Immature natural killer cell (primary cell): ENCODE measurements at places on chromosomes 1 and 21. TPM values are rescaled to one million over a fixed set of nuclear protein-coding genes. Genes with fewer than 3 reads are reported as not detected.

DNA sequence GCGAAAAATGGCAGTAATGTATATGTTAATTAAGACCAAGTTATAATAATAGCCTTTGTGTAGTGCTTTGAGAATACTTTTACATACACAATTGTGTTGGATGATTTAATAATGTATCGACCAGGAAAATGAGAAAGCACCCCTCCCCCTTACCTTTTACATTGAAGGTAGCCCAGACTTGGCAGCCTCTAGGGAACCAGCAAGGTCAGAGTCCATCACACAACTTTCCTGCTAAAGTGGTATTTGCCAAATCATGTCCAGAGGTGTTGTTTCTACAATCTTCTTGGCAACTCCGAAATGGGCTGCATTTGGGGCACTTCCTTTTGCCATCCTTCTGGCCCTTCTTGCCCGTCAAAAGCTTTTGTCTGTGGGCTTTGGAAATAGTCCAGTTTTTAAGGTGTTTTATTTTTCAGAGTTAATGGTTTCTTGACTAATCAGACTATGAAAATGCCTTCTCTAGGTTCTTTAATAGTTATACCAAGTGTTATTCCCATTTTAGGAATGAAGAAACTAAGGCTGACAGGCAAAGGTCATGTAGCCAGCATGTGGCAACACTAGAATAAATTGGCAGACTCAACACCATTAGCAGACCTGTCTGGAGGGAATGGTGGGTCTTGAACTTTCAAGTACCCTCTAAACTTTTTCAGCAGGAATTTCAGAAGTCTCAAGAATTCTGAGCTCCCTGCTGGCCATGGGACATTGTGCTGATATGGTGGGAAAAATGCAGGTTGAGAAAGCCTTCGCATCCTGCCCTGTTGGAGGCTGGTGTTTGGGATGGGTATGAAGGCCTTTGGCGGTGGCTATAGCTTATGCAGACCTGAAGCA, 6.8 kb downstream of the ATP1A1 start:
- no peak for DNase-seq
- no peaks in the 10 kb centered on the region for H3K27me3 ChIP-seq
- H3K36me3 ChIP-seq, result peaks cover 4% of the 10 kb centered on the region
- H3K27ac ChIP-seq, result no peak overlapping the region
- peaks cover 57% of the 10 kb centered on the region for H3K4me1 ChIP-seq

GRCh38 chr21:45332415-45332814, 44.7 kb upstream of the POFUT2 start:
- H3K27me3 ChIP-seq, result peaks cover 2% of the 10 kb centered on the region
- H3K4me3 ChIP-seq, result no peak overlapping the region
- H3K27ac ChIP-seq, result peak overlapping the region; percentile 2
- H3K4me1 ChIP-seq, result no peaks in the 10 kb centered on the region
- no peak for DNase-seq

DNA sequence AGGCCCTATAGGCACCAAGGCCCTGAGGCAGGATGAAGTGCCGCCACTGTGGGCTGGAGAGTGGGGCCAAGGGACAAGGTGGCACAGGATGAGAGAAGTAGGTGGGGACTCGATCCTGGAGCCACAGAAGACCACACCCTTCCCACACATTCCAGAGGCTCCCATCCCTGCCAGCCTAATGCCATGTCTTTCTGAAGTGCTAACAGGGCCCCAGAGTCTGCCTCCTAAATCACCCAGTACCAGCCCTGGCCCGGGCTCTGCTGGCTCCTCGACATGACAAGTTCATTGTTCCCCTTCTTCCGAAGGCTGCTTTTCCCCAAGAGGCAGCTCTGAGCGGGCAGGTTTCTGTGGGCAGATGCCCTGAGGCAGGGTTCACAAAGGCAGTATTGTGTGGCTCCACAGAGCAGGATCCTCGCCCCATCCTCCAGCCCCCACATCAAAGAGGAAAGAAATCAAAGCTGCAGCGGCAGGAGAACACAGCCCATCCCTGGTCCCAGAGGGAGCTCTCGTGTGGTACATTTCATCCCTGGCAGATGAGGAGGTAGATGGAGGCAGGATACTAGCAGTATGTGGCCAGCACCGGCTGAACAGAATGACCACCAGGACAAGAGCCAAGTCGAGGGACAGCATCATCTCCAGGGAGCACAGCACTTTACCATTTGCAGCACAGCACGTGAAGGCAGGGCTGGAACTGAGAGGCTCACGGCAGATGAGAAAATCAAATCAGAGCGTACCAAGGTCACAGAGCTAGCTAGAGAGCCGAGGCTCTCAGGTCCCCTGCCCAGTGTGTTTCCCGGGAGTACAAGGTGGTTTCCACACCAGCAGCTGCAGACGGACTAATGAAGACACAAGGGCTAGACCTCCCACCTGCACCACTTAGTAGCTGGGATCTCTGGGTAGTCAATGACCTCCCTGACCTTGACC, 64.8 kb downstream of the SYF2 start:
- no peaks in the 10 kb centered on the region for H3K36me3 ChIP-seq
- no peak overlapping the region for H3K27ac ChIP-seq
- no peaks in the 10 kb centered on the region for H3K4me1 ChIP-seq
- no peak overlapping the region for H3K4me3 ChIP-seq

GRCh38 chr1:183583466-183583865, 6.8 kb downstream of the NCF2 start:
- H3K36me3 ChIP-seq, result no peaks in the 10 kb centered on the region
- peaks cover 10% of the 10 kb centered on the region for H3K4me1 ChIP-seq
- H3K27me3 ChIP-seq, result peaks cover 2% of the 10 kb centered on the region
- no peak for DNase-seq
- H3K27ac ChIP-seq, result no peak overlapping the region

DNA sequence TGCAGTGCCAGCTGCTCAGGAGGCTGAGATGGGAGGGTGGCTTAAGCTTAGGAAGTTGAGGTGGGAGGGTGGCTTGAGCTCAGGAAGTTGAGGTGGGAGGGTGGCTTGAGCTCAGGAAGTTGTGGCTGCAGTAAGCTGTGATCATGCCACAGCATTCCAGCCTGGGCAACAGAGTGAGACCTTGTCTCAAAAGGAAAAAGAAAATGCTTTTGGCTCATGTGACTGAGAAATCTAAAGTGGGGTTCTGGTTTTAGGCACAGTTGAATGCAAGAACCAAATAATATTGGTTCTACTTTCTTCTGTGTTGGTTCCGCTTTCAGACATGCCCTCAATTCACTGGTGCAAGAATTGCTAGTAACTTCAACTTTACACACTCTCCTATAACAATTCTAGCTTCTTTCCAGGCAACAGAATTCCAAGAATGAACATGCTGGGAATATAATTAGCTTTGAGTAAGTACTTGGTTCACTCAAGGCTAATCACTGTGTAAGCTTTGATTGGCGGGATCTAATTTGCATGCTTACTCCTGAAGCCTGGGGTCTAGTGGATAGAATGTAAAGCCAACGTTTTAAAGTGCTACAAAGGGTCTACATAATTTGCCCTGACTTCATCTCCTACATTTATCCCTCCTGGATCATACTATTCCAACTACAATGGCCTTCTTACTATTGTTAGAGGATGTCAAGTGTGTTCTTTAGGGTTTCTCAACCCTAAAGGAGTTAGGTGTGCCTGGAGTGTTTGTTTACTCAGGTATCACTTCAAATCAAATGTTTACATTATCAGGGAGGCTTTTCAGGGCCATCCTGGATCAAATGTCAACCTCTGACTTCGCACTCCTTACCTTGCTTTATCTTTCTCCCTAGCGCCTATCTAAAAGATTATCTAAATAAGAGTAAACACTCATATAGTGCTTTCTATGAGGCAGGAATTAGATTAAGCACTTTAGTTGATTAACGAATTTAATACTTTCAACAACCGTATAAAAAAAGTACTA, 115.1 kb downstream of the SLC16A1 start:
- peak overlapping the region; percentile 40 for H3K4me3 ChIP-seq
- H3K36me3 ChIP-seq, result no peaks in the 10 kb centered on the region
- H3K27me3 ChIP-seq, result peaks cover 5% of the 10 kb centered on the region
- peak; percentile 9 for DNase-seq
- peaks cover 21% of the 10 kb centered on the region for H3K4me1 ChIP-seq
- no peak overlapping the region for H3K27ac ChIP-seq

DNA sequence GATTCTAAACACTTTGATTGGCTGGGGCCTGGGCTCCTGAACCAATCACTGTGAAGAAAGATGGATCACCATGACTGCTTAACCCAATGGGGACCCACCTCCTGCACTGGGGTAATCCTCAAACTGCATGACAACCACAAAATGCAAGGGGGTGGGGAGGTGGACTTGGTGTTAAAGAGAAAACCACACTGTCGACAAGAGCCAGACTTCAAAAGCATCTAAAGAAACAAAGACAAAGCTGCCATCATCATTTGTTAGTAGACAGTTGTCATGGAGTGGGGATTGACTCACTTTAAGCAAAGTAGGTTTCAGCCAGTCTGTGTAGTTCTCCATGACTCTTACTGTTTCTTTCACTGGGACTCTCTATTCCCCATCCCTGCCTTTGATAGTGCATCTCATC, 433.8 kb downstream of the PLPP3 start:
- no peaks in the 10 kb centered on the region for H3K36me3 ChIP-seq
- H3K27me3 ChIP-seq, result no peaks in the 10 kb centered on the region
- DNase-seq, result no peak
- H3K27ac ChIP-seq, result no peak overlapping the region

DNA sequence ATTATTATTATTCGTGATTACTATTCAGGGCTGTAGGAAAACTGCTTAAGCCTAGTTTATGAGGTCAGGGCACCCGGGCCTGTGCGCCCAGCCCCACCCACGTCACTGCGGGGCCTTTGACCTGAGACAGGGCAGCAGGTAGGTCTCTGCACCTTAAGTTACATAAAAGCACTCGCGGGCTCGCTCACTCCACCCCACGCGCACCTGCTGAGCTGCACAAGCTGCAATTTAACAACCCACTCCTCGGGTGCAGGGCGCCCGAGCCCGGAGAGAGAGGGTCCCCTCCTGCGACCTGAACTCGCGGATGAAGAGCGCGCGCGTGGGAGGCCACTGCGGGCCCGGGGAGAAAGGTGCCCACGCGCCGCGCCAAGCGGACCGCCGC, 477 bp downstream of the ICMT start:
- no peak for DNase-seq
- H3K36me3 ChIP-seq, result peaks cover 4% of the 10 kb centered on the region
- peak overlapping the region; percentile 88 for H3K4me3 ChIP-seq

- no peak overlapping the region for H3K27ac ChIP-seq
- no peak for DNase-seq
- no peaks in the 10 kb centered on the region for H3K36me3 ChIP-seq
- H3K27me3 ChIP-seq, result peaks cover 2% of the 10 kb centered on the region
- H3K4me3 ChIP-seq, result no peak overlapping the region
- no peaks in the 10 kb centered on the region for H3K4me1 ChIP-seq
Measured at GRCh38 chr1:233448109-233448689, 120.7 kb downstream of the MAP3K21 start.

DNA sequence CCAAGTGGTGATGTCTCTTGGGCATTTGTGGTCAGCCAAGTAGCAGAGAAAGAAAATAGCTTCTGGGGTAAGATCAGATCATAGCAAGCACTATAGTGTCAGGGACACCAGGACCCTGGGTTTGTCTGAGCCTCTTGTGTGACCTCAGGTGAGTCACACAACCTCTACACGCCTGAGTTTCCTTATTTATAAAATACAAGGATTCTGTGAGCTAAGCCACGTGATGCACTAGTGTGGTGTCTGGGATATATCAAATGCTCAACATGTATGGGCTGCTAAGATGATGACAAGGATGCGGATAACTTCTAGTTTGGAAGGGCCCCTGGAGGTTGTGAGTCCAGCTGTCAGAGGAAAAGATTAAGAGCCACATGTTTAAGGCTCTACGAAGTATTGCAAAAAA, 24.5 kb upstream of the ZNF436 start:
- H3K4me3 ChIP-seq, result no peak overlapping the region
- H3K27me3 ChIP-seq, result peaks cover 7% of the 10 kb centered on the region
- no peak overlapping the region for H3K27ac ChIP-seq
- no peak for DNase-seq

- peak within 1 kb of the TSS; percentile 62 for H3K27ac ChIP-seq
- peak; percentile 55 for DNase-seq
- H3K4me1 ChIP-seq, result peaks cover 25% of the 10 kb centered on the region
- H3K27me3 ChIP-seq, result peaks cover 5% of the 10 kb centered on the region
- no peaks in the 10 kb centered on the region for H3K36me3 ChIP-seq
Measured at GRCh38 chr1:36323636-36324352, at the start of gene EVA1B. Gene EVA1B (minus strand): TSS chr1:36323645. CDS start chr1:36323037, 608 bp downstream.

GRCh38 chr1:78830321-78830720, 176.2 kb downstream of the ADGRL4 start:
- no peaks in the 10 kb centered on the region for H3K4me1 ChIP-seq
- no peak overlapping the region for H3K4me3 ChIP-seq
- peaks cover 1% of the 10 kb centered on the region for H3K27me3 ChIP-seq
- no peak overlapping the region for H3K27ac ChIP-seq
- no peak for DNase-seq

The COL9A2 gene
- 1.8 TPM for polyA plus RNA-seq

The HLCS gene
- 15.5 TPM for polyA plus RNA-seq

The AIDA gene
- polyA plus RNA-seq, result 22.0 TPM

The CFAP57 gene
- not detected for polyA plus RNA-seq

The SLC9C2 gene
- not detected for polyA plus RNA-seq

The ILF2 gene
- polyA plus RNA-seq, result 162 TPM

The HOOK1 gene
- 5.1 TPM for polyA plus RNA-seq

The PTPRC gene
- polyA plus RNA-seq, result 1,080 TPM
